ENCODE measurements at places on chromosomes 4 and X.

DNA sequence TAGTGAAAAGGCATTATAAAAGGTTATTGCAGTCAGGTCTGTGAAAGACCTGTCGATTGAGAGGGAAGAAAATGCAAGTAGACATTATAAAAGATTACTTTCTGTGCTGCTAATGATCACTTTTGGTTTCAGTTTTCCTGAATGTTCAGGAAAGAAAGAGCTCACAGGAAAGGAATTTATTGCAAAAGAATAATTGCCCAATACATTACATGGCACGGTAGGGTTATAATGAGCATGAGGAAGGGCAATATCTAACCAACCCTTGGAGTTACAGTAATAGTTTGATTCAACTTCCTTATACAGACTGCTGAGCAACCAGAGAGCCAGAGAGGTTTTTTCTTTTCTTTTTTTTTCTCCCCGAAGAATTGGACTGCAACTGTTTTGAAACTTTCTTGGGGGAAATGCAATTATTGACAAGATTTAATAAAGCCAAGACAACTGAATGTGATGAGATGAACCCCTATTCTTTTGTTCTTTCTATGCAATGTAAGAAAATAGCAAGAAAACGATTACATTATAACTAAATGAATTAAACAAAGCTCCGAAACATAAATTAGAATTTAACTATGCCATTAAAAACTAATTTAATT lies 247.0 kb downstream of the C4orf33 start:
- DNase-seq = no peak

DNA sequence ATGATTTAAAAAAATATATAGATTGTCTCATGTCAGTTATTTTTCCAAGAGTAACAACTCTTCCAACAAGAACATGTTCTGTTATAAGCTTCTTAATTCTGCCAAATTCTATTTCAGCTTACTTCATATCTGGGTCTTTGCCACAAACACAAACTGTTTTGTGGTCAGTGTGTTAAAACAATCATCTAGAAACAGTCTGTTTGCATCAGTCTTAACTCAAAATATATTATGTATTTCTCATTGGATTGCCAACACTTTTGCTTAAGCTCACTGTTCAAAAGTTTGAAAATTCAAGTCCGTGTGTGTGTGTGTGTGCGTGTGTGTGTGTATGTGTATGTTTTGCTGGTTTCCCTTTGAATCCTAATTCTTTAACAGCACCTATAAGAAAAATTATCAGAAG lies 752.3 kb upstream of the NDST4 start:
- DNase-seq = no peak

DNA sequence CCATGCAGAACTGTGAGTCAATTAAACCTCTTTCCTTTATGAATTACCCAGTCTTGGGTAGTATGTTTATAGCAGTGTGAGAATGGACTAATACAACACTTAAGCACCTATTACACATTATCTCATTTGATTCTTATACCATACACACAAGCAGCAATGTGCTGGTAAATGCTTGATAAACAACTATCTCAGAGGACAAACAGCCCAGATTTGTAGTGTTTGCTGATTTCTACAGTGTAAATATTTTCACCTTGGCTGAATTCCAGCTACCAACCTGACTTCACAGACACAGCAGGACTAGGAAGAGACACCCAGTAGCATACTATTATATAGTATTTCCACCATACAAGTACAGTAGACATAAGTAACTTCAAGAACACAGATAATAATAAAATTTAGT lies 406.5 kb upstream of the CNKSR2 start:
- no peak for DNase-seq

- DNase-seq = peak; percentile 53
Measured at GRCh38 chr4:152735396-152735859, 44.1 kb downstream of the TIGD4 start.

- DNase-seq = no peak
Measured at GRCh38 chrX:40418146-40418812, 162.5 kb upstream of the ATP6AP2 start.

- DNase-seq = no peak
Measured at GRCh38 chrX:22534643-22535042, 261.9 kb downstream of the CBLL2 start.

GRCh38 chr4:154310578-154310977 lies 181.0 kb downstream of the DCHS2 start:
- no peak for DNase-seq

GRCh38 chrX:104568304-104568915 lies 2.4 kb downstream of the IL1RAPL2 start:
- DNase-seq = no peak

DNA sequence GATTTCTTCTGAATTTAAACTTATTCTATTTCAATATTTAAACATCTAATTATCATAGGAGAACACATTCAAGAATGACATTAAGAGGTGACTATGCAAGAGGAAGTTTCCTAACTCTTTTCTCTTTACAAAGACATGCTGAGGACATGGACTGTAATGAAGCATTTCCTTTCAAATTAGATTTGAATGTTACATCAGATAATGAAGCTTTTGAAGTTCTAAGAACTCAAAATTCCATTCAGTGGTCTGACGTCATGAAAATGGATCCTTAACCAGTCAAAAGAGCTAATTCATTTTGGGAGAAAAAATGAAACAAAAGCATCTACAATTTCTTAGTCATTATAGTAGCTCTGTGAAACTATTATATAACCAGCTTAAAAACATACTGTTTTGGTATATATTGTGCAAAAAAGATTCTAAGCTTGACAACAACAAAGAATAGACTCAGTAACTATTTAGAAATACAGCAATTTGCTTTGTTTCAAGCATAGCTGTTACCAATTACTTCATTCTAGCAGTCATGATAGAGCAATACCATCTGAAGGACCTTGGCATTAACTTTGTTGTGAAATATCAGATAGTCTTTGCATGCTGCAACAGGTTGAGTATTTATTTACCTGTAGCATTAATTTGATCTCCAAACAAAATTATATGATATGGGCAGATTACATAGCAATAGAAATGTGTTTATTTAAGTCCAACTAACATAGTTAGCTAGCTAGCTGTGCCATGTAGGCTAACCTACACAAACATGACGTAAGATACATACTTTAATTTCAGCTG lies 13.7 kb upstream of the DTHD1 start:
- no peak for DNase-seq

- DNase-seq = no peak
Measured at GRCh38 chr4:156906325-156906724, 65.3 kb downstream of the PDGFC start.
